GM13976 (cell line): ENCODE measurements at places on chromosomes 3 and 15.

- no peak for DNase-seq
Measured at GRCh38 chr15:84937144-84937543, 44.5 kb upstream of the PDE8A start.

DNA sequence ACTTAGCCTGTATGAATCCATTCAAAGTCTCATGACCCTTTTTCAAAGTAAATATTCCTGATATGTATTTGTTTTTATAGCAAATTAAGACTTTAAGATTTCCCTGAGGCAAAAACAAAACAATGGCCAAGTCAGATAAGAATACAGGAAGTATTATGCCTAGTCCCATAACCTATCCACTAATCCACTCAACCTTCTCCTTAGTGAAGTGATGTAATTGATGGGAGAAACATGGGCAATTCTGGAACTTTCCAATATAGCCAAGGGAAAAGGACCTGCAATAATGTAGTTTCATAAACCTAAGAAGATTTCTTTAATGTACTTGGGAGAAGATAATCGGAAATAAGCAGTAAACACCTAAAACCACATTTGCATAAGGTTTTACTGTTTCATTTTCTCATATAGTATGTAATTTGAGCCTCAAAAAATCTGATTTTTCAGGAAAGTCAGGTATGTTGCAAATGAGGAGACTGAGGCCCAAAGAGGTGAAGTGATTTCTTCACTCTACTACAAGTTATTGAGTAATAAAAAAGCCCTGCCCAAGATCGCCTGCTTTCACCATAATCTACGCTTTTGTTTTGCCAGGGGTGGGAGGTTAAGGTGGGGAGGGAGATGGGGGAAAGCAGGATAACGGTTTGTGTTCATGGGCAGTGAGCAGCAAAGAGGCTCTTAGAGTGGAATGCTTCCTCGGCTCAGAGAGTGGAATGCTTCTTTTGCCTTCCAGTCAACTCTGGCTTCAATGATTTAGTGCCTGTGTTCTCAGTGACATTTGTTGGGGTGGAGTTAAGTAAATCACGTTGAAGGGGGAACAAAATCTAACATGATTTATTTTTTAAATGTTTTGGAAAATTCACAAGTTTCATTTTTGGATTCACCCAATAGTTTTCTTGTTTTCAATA, 95.0 kb upstream of the FNDC3B start:
- DNase-seq = no peak

DNA sequence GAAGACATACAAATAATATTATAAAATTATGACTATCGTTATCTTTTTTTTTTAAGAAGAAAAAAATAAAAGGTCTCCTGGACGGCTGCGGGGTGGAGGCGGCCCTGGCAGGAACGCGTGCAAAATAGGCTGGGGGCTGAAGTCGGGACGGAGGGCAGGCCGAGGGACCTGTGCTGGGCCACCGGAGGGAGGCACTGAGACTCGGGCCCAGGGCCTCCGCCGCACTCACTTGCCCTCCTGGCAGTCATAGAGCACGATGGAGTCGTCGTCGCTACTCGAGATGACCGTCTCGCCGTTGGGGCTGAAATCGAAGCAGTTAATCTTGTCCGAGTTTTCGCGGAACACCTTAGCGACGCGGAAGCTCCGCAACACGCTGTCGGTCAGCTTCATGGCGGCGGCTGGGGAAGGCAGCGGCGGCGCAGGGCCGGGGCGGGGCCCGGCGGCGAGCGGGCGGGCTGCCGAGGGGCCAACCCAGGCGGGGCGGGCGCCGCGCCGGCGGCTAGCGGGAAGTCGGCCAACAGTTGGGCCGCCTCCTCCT, 408 bp downstream of the WDR82 start:
- DNase-seq = peak; percentile 69

DNA sequence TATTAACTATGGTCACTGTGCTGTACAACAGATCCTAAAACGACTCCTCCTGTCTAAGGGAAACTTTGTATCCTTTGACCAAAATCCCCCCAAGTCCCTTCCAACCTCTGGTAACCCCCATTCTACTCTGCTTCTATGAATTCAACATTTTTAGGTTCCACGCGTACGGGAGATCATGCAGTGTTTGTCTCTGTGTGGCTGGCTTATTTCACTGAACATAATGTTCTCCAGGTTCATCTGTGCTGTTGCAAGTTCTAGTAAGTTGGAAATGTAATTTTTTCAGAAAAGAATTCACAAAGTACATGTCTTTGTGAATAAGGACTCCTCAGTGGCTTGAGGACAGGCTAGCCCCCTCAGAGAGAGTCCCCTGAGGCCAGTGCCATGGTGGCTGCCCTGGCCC, 66.1 kb downstream of the ATP10A start:
- no peak for DNase-seq

DNA sequence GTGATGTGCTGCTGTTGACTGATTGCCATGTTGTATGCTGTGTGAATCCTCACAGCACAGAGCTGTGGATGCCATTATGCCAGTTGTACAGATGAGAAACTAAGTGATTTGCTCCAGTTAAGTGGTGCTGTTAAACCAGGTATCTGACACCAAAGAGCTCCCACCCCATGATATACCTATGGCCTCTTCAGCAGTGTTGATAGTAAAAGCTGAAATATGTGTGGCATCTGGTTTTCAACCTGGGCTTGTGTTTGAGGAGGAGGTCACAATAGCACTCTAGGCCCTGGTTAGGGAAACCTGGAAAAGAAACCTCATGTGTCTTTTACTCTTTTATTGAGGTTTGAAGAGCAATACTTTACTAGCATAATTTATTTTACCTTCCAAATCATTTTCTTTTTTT, 21.4 kb downstream of the RAD54L2 start:
- no peak for DNase-seq

DNA sequence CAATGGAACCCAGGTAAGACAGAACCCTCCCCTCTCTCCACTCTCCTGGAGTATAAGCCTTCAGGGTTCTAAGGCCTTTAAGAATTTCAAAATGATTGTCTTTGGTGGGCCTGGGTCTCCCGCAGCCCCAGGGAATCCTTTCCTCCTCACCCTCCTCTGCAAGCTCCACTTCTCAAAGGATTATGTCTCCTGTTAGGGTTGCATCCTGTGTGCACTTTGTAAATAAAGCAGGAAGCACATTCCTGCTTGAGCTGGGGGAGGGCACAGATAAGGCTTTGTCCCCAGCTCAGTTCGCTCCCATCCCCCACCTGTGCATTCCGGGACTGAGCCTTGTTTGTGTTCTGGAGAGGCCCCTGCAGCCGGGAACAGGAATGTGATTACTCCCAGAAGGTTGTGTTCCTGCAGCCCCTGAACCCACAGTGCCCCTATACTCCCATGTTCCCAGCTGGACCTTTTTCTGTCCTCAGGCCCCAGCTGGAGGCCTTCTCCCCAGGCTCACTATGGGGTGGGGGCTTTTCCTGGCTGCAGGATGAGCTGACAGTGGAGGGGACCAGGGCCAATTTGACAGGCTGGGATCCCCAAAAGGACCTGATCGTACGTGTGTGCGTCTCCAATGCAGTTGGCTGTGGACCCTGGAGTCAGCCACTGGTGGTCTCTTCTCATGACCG, 9.5 kb downstream of the TYRO3 start:
- DNase-seq = no peak

DNA sequence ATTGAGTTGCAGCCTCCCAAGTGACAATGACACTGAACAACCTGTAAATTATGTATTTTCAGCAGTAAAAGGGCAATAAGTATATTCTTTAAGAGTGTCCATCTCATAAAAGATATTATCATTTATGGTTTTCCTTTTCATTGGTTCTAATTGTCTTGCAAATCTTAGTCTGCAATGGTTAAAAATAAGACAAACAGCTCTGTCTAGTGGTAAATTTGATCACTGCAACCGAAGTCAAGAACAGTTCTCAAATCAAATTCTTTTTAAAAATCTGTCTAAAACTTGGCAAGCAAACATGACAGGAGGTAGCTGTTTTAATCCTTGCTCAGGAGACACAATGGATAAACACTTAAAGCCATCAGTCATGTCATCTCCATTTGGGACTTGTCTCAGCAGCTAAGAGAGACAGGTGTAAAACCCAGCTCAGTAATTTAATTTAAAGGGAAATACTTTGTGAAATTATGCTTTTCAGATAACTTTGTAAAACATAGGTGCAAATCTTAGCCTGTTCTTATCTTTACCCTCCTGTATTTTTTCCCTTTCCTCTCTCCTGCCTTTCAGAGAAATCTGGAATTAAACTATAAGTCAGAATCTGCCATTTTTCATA, 150.3 kb upstream of the ARHGEF26 start:
- DNase-seq = no peak

- DNase-seq = no peak
Measured at GRCh38 chr15:75646944-75647364, 758 bp upstream of the SNX33 start.

- no peak for DNase-seq
Measured at GRCh38 chr3:54240-54639, 142.3 kb upstream of the CHL1 start.

DNA sequence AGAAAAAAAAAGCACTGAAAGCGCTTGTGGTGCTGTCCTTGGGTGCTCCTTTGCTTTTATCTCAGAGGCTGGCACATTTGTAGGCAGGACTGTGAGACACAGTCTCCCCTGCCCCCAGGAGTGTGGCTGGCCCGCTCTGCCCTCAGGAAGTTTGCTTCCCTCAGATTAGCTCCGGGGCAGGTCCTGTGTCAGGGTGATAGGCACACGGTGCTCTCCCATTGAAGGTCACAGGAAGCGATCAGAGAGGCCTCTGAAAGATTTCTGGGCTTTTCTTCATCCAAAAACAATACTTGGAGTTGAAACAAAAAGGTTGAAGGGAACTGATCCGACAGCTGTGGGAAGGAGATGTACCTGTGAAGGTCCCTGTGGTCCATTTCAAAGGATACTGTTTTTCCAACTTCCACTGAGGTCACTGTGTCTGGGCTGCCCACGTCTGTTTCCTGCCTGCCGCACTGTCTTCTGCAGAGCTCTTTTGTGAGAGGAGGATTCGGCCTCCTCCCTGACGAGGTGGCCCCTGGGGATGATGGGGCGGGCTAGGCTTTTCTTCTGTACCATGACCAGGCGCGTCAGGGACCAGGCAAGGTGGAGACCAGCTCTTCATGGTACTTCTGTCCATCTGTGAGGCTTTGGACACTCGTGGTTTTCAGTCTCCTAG, 330.5 kb upstream of the CTDSPL start:
- DNase-seq = no peak

GRCh38 chr3:183254487-183255347, 1.7 kb downstream of the B3GNT5 start:
- no peak for DNase-seq

DNA sequence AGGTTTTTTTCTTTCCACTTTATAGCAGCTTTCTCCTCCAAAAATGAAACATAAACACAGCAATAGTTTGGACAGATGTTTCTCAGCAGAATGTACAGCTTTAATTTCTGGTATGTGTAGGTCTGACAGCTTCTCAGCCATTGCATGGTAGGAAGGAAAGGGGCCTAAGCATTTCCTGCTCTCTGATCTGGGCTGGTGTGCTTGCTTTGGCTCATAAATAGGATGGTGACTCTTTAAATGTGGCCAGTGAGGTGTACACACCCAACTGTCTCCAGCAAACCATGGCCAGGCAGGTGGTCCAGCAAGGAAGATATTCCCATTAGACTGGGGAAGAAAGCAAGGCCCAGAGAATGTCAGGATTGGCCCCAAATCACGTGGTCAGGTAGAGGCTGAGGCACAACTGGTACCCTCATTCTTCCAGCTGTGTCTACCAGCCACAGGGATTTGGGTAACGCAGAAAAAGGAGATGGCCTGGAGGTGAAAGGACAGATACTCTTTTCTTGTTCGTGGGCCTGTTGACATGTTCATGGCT, 52.1 kb downstream of the ITGA11 start:
- no peak for DNase-seq

- no peak for DNase-seq
Measured at GRCh38 chr3:44334326-44334725, 4.2 kb upstream of the TCAIM start.

DNA sequence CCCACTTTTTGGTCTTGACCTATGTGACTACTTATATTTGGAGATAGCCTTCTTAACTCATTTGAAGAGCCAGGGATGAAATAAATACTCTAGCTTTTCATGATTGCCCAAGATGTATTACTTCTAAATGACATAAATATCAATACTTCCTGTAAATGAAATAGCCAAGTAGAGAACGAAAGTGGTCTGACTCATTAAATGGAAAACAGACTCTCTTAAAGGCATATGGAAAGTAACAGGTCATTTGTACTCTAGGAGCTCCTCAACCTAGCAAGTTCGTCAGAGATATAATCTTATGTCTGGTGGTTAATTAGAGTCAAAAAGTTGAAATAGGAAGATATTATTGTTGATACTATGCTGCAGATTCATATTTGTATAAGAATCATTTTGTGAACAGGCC, 1105.4 kb downstream of the TUSC7 start:
- no peak for DNase-seq

DNA sequence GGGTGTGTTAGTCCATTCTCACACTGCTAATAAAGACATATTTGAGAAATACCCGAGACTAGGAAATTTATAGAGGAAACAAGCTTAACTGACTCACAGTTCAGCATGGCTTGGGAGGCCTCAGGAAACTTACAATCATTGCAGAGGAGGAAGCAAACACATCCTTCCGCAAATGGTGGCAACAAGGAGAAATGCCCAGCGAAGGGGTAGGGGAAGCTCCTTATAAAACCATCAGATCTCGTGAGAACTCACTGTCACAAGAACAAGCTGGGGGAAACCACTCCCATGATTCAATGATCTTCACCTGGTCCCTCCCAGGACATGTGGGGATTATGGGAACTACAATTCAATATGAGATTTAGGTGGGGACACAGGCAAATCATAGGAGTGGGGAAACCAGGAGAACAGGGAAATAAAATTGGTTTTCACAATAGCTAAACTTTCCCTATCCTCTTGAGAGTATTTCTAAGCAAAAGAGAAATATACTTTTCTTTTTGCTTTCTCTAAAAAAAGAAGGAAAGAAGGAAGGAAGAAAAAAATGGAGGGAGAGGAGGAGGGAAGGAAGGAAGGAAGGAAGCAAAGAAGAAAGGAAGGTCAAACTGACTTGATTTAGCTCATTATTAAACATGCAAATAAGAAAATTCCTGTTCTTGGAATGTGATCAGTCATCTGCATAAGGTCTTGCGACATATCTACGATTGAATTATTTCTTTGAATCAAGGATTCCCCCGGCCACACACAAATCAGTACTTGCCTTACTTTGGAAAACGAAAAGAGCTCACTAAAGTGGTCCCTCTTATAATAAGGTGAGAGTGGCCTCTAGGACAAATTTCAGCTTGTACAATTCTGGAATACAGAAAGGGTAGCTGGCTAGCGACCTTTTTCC, 75.2 kb downstream of the LIPC start:
- no peak for DNase-seq

GRCh38 chr15:36914960-36915808, 185.2 kb downstream of the MEIS2 start:
- DNase-seq = no peak

DNA sequence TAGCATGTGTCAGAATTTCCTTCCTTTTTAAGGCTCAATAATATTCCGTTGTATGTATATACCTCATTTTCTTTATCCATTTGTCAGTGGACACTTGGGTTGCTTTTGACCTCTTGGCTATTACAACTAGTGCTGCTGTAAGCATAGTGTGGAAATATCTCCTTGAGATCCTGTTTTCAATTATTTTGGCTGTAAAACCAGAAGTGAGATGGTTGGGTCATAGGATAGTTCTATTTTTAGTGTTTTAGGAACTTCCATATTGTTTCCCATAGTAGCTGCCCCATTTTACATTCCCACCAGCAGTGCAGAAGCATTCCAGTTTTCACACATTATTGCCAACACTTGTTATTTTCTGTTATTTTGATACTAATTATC, 70.4 kb upstream of the C15orf39 start:
- no peak for DNase-seq

- DNase-seq = no peak
Measured at GRCh38 chr3:19945969-19946831, 697 bp upstream of the RAB5A start.
